Mesendoderm (in vitro differentiated cells): ENCODE measurements at places on chromosomes 7 and 10.

- no peaks in the 10 kb centered on the region for H3K36me3 ChIP-seq
- no peak overlapping the region for H3K27ac ChIP-seq
- DNase-seq: no peak
Observed at GRCh38 chr10:121899727-121900126, 28.1 kb downstream of the ATE1 start.

GRCh38 chr10:105857268-105858264 lies 1216.5 kb downstream of the SORCS3 start:
- no peaks in the 10 kb centered on the region for H3K4me1 ChIP-seq
- no peaks in the 10 kb centered on the region for H3K27me3 ChIP-seq
- no peak for DNase-seq

DNA sequence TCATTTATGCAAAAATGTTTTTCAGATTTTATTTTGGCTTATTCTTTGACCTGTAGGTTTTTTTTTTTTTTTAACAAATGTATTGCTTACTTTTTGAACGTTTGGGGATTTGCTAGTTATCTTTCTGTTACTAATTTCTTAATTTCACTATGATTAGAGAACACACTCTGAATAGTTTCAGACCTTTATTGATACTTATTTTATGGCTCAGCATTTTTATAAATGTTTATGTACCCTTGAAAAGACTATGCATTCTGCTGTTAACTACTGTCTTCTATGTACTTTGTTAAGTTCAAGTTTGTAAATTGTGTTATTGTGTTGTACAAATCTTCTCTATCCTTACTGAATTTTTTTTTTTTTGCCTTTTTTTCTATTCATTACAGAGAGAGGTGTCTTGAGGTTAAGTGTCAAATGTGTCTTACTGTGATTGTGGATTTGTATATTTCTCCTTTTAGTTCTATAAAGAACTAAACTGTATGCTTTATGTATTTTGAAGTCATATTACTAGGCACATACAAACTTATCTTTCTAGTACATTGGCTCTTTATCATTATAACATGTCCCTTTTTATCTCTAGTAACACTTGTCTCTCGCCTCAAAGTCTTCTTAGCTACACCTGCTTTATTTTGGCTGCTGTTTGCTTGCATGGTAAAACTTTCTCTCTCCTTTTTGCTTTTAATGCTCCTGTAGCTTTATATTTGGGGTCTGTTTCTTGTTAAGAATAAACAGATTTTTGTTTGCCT lies 8.1 kb downstream of the MKLN1 start:
- H3K27me3 ChIP-seq: no peaks in the 10 kb centered on the region
- H3K36me3 ChIP-seq: no peaks in the 10 kb centered on the region
- H3K4me1 ChIP-seq: no peaks in the 10 kb centered on the region
- no peak for DNase-seq
- H3K27ac ChIP-seq: no peak overlapping the region
- H3K4me3 ChIP-seq: no peak overlapping the region

GRCh38 chr7:47634273-47634672 lies 52.4 kb upstream of the TNS3 start:
- H3K36me3 ChIP-seq: no peaks in the 10 kb centered on the region
- no peak overlapping the region for H3K27ac ChIP-seq
- no peak overlapping the region for H3K4me3 ChIP-seq
- no peak for DNase-seq

GRCh38 chr7:29080803-29081202 lies 65.5 kb downstream of the CPVL start:
- no peaks in the 10 kb centered on the region for H3K36me3 ChIP-seq
- no peak overlapping the region for H3K27ac ChIP-seq
- no peaks in the 10 kb centered on the region for H3K27me3 ChIP-seq
- H3K4me1 ChIP-seq: no peaks in the 10 kb centered on the region
- no peak for DNase-seq

GRCh38 chr7:100642534-100642907 lies 1.2 kb upstream of the TFR2 start:
- no peaks in the 10 kb centered on the region for H3K27me3 ChIP-seq
- H3K4me3 ChIP-seq: no peak overlapping the region
- H3K4me1 ChIP-seq: no peaks in the 10 kb centered on the region
- H3K36me3 ChIP-seq: no peaks in the 10 kb centered on the region
